MV-4-11 (cell line): ENCODE measurements at places on chromosomes 13 and 19.

DNA sequence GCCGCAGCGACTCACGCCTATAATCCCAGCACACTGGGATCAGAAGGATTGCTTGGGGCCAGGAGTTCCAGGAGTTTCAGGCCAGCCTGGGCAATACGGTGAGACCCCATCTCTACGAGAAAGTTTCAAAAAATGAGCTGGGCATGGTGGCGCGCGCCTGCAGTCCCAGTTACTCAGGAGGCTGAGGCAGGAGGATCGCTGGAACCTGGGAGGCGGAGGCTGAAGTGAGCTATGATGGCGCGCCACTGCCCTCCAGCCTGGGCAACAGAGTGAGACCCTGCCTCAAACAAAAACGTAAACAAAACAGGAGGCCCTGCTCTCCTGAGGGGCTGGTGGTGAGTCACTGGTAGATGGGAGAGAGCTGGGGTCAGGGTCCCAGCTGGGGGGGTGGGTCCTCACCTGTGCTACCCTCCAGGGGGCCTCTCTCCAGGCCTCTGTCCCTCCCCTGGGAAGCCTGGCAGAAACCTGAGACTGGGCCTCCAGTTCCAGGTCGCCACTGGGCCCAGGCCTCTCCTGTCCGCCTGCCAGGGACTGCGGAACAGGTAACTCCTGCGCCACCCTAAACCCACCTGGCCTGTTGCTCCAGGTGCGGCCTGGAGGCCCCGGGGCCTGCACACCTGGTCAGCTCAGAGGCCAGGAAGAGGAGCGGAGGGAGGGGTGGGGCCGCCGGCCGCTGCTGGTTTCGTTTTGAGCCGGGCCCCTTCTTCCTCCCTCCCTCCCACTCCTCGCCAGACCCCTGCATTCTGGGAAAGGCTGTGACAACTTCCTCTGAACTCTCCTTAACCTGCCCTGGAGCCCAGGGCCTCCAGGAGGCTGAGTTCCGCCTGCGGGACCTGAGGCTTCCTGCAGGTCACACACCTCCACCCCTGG is 17.2 kb upstream of the ZBTB7A start:
- peak; percentile 33 for DNase-seq

- no peak for DNase-seq
Observed at GRCh38 chr13:56166864-56167263, 973.9 kb upstream of the PRR20A start.

GRCh38 chr13:105820415-105820814 is 715.0 kb downstream of the EFNB2 start:
- no peak for DNase-seq

- peak; percentile 66 for DNase-seq
Observed at GRCh38 chr19:11578258-11579142, 1.1 kb upstream of the ACP5 start.

- DNase-seq, result no peak
Observed at GRCh38 chr19:2540646-2541454, 64.9 kb downstream of the GADD45B start.

GRCh38 chr19:1651568-1652291 is 685 bp downstream of the TCF3 start:
- DNase-seq, result no peak

GRCh38 chr13:113864273-113864890 is 506 bp upstream of the GAS6 start:
- no peak for DNase-seq

- no peak for DNase-seq
Observed at GRCh38 chr13:68982961-68983619, 1124.5 kb upstream of the ATXN8OS start.

DNA sequence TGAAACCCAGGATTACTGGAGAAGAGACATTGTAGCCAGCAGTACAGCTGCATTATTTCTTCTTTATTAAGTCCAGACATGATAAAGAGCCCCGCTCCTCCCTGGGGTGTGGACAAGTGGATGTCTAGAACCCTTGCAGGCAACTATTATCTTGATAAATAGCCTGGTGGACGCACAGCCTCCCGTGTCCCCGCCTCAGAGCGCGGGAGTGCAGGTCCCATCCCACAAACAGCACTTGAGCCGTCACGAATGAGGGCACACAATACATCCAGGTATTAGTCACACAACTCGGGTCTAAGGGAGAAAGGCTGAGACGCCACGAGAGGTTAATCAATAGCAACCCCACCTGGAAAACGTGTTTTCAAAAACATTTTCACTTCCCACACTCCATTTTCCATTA is 213.2 kb upstream of the SOX1 start:
- DNase-seq, result no peak

- peak; percentile 47 for DNase-seq
Observed at GRCh38 chr19:42229855-42230351, 9.8 kb downstream of the ZNF526 start.

DNA sequence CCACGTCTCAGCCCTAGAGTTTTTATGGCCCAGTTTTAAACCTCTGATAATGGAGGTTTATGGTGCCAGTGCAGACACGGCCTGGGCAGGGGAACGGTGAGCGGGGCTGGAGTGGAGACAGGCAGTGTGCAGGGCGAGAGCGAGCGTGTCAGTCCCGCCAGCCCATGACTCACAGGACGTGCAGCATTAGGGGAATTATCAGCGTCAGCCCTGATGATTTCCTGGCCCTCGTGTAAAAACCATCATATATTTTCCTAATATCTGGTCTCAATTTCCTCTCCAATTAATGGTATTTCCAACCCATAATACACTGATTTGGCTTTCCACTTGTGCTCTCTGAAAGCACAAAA is 104.6 kb upstream of the VSTM2B start:
- DNase-seq, result no peak
